Endodermal cell (in vitro differentiated cells): ENCODE measurements at places on chromosomes 6 and 20.
A peak's percentile ranks its signal among the peaks of the same experiment; 100 is the strongest.

DNA sequence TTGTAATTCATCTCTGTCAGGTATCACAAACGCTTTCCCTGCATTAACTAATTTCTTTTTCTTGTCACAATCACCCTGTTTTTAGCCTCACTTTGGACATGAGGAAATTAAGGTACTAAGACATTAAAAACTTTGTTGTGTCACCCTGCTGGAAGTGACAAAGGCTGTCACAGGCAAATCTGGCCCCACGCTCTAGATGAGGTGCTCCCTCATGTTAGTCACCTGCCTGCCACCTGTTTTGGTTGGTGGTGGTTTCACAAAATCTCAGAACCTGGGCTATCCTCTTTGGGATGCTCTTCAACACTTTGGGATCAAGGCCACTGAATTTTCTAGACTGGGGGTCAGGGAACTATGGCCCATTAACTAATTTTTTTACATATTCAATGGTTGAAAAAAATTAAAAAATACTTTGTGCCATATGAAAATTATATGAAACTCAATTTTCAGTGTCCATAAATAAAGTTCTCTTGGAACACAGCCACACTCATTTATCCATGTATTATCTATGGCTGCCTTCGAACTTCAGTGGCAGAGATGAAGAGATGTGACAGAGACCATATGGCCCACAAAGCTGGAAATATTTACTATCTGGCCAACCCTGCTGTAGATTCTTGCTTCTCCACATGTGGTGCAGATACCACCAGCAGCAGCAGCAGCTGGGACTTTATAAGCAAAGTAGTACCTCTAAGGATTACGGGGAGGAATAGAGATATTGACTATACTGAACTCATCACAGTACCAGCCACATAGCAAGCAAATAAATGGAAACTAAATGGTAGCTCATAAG is 16.1 kb upstream of the TNFAIP3 start:
- H3K4me1 ChIP-seq: no peaks in the 10 kb centered on the region
- H3K4me3 ChIP-seq: no peak overlapping the region
- DNase-seq: no peak
- H3K27me3 ChIP-seq: no peaks in the 10 kb centered on the region
- no peak overlapping the region for H3K27ac ChIP-seq

DNA sequence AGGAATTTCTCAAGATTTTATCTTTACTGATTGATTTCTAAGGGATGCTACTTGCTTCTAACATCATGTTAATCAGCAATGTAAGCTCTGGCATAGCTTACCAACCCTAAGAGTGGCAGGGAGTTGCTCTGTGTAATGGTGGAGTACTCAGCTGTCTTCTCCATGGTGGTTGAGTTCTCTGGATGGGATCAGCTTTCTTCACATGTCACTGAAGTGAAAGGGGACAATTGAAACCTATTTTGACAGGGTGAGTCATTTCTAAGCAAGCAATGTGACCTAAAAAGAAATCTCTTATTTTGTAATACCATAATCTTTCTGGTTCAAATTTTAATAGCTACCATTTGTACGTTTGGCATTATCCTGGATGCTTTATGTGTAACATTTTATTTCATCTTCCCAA is 430.4 kb downstream of the GJA1 start:
- no peak overlapping the region for H3K4me3 ChIP-seq
- peaks cover 11% of the 10 kb centered on the region for H3K4me1 ChIP-seq
- no peaks in the 10 kb centered on the region for H3K27me3 ChIP-seq
- DNase-seq: no peak
- no peaks in the 10 kb centered on the region for H3K36me3 ChIP-seq
- H3K27ac ChIP-seq: no peak overlapping the region

DNA sequence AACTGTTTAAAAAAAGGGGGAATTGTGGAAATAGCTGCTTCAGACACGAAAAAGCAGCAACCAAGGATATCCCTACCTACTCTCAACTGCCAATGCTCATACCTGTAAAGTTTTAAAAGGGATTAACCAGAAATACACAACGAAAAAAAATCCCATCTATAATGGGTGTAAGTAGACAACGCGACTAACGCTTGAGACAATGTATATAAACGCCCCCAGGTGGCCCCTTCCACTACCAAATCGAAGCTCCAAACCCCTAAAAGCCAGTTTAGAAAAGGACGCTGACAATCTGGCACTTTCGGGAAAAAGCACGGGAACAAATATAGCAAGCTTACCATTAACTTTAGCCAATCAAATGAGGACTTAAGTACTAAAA is 94.5 kb upstream of the BTN3A2 start:
- peaks cover 4% of the 10 kb centered on the region for H3K4me1 ChIP-seq
- DNase-seq: no peak
- no peaks in the 10 kb centered on the region for H3K27me3 ChIP-seq
- peak overlapping the region; percentile 91 for H3K4me3 ChIP-seq
- H3K27ac ChIP-seq: peak overlapping the region; percentile 83

DNA sequence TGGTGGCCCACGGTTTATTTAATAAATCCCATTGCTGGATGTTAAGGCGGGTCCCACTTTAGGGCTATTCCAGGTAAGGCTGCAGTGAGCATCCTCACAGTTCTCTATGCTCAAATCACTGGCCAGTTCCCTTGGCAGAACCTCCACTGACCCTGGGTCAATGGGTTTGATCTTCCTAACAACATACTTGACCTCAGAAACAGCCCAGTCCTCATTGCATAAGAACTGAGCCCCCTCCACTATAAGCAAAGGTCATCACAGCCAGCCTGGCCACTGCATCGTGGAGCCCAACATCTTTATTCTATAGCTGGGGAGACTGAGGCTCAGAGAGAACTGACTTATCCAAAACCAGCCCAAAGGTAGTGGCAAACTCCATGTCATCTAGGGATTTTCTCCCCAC is 4.3 kb upstream of the BPIFB1 start:
- no peaks in the 10 kb centered on the region for H3K27me3 ChIP-seq
- H3K4me1 ChIP-seq: no peaks in the 10 kb centered on the region
- DNase-seq: peak; percentile 16
- H3K4me3 ChIP-seq: no peak overlapping the region

DNA sequence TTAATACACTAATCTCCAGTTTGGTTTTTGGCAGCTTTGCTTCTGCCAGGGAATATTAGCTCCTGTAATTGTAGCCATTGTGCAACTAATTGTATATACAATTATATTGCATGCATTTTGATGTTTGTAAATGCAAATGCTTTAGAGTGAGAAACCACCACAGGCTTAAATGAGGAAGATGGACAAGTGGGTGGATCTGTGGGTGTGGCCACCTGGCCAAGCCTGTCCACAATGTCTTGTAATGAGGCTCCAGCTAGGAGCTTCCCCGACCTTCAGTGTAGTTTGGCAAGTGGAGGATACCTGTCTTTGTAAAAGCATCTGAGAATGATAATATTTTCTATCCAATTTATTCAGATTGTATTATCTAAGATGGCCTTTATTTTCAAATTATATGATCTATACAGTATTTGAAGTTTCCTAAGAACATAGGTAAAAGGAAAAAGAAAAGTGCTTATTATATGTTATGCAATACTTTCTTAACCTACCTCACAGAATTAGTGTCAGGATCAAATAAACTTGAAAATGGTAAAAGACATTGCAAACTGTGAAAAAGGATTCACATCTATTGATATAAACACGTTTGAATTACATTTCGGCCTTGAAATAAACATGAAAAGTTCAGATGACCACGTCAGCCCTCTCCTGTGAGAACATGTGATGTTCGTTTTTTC is 49.3 kb upstream of the ARID1B start:
- no peak overlapping the region for H3K27ac ChIP-seq
- H3K36me3 ChIP-seq: no peaks in the 10 kb centered on the region
- no peaks in the 10 kb centered on the region for H3K27me3 ChIP-seq
- H3K4me3 ChIP-seq: no peak overlapping the region
- H3K4me1 ChIP-seq: no peaks in the 10 kb centered on the region

GRCh38 chr6:163531122-163531521 is 116.6 kb downstream of the QKI start:
- H3K4me1 ChIP-seq: no peaks in the 10 kb centered on the region
- no peak overlapping the region for H3K4me3 ChIP-seq

DNA sequence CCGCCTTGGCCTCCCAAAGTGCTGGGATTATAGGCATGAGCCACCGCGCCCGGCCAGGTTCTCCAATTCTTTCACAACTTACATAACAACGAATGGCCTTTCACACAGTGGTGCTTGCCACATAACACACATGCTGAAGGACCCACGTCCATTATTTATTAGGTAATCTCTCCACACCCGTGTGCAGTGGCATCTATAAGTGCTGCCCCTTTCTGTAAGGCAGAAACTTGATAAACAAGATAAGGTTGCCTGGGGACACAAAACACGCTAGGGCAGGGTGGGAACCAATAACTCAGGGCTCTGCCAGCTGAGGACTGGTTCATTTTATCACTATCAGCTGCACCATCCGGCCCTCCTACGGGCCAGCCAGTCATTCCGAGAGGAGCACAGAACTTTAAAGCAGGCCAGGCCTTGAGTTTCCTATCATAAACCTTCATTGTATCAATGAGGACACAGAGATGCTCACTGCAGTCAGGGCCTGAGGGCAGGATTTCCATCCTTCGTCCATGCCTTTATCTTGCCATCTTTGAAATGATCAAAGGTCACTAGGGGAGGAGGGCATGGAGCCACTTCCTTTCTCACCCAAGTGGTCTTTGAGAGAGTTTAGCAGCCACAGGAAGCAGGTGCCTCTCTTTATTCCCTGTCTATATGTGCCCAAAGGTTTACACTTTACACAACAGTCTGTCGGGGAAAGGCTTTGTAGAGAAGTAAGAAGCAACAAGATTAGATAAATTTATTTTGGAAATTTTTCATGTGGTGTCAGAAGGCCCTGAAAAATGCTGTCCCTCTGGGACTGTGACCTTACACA is 37.6 kb downstream of the GPLD1 start:
- no peak for DNase-seq
- peaks cover 4% of the 10 kb centered on the region for H3K4me1 ChIP-seq
- no peak overlapping the region for H3K27ac ChIP-seq
- H3K27me3 ChIP-seq: no peaks in the 10 kb centered on the region
- H3K36me3 ChIP-seq: no peaks in the 10 kb centered on the region
